ENCODE measurements at places on chromosomes 6 and 20.

GRCh38 chr6:44096612-44097011 is 30.6 kb downstream of the MRPL14 start:
- no peak for DNase-seq

DNA sequence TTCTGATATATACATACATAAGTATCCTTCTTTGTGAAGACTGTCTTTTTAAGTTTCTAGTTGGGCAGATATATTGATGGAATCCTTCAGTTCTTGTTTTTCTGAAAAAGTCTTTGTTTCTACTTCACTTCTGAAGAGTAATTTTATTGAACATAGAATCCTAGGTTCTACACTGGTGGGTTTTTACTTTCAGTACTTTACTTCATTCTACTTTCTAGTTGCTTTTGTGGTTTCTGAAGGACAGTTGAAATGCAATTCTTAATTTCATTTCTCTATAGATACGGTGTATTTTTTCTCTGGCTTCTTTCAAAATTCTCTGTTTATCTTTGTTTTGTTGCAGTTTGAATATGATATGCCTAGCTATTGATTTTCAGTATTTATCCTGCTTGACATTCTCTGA is 105.3 kb downstream of the HMGCLL1 start:
- DNase-seq = no peak

DNA sequence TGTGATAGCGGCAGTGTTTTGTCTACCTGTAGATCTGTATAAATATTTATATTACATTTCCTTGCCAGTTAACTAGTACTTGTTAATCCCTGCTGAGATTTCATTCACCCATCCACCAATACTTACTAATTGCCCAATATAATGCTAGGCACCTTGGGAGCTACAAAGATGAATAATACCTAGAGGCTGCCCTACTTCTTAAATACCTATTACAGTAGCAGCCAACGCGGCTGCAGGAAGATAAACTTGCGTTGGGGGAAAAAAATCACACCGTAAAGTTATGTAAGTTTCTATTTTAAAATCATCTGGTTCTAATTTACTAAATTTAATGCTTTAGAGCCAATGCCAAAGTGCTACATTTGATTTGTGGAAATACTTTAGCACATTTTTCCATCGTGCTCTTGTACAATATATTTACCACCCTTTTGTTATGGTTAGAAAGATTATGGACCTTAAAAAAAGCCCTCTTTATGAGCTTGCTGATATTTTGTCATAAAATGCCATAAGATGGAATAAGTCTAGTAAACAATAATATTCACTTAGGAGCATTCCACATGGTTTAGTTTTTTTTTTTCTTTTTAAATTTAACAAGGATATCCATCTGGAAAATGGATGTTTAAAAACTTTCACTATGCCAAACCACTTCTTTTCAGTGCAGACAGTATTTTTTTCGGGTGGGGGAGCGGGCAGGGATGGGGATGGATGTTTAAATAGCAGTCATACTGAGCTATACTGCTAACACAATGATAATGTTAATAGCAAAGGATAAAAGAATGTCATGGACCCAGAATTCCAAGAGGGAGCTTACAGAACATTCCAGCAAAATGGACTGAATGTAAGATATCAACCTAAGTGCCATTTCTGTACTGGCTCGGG is 13.2 kb upstream of the NEDD9 start:
- no peak for DNase-seq

GRCh38 chr6:93017213-93017612 is 402.1 kb downstream of the EPHA7 start:
- no peak for DNase-seq

- peak; percentile 1 for DNase-seq
Observed at GRCh38 chr6:34196116-34196832, 40.4 kb upstream of the HMGA1 start.

DNA sequence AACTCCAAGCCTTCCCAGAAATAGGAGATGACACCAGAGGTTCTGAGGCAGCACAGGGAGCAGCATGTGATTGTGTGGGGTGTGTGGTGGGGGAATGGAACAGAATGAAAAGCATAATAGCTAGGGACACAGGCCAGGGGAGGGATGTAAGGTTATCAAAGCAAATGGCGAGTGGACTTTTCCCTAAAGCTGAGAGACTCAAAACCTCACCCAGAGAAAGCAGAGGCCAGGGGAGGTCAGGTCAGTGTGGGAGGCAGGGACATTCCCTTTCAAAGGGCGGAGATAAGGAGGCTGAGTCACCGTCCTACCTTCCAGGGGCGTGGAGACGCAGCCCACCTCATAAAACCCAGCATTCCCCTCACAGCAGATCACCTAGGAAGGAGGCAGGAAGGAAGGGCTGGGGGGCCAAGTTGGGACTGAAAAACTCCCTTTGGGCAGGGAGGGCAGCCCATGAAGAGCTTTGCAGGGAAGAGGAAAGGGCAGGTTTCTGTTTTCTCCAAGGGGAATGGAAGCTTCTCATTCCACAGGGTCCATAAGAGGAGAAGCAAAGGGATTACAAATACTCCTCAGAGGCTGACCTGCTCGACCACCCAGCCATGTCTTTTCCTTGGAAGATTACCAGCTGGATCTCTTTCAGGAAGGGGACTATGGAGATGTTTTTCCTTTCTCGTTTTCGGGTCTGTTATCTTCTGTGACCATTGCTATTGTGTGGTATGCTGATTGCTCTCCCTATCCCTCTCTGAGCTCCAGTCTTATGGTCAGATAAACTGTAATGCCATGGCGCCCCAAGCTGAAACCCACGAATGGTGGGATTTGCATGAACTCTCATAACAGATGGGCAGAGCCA is 9.6 kb upstream of the LY6G5C start:
- no peak for DNase-seq

GRCh38 chr6:23505026-23505425 is 621.0 kb upstream of the NRSN1 start:
- no peak for DNase-seq

DNA sequence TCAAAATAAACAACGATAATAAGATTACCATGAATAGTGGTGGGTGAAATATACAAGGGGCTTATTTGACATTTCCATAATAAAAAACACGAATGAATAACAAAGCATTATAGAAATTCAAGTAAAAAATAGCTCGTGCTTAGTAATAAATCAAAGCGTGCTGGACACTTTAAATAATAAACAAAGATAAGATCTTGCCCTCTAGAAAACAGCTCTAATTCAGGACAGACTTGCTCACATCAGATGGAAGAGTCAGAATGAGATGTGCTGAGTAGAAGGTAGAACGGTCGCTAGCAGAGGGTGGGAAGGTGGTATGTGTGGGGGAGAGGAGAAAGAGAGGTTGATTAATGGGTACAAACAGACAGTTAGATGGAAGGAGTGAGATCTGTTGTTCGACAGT is 27.3 kb downstream of the PSMB1 start:
- no peak for DNase-seq

- DNase-seq = no peak
Observed at GRCh38 chr6:225907-226306, 66.4 kb upstream of the DUSP22 start.

DNA sequence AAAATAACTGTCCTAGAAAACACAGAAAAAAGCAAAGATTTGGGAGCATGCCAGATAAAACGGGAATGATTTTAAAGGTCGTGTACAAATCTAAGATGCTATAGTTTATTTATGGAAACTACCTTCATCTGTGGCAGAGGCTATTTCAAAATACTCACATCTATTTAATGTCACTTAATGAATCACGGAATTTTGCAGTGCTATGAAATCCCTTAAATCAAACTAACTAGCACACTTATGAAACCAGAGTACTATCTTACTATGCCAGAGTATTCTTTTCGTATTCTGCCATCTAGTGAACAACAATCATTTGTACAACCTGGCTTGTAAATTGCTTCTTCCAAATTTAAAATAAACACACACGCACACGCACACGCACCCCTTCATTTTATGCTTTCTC is 77.9 kb upstream of the BMP5 start:
- no peak for DNase-seq

- no peak for DNase-seq
Observed at GRCh38 chr20:41983159-41983558, 365.0 kb upstream of the CHD6 start.

GRCh38 chr20:57759724-57760123 is 49.9 kb upstream of the PMEPA1 start:
- no peak for DNase-seq

DNA sequence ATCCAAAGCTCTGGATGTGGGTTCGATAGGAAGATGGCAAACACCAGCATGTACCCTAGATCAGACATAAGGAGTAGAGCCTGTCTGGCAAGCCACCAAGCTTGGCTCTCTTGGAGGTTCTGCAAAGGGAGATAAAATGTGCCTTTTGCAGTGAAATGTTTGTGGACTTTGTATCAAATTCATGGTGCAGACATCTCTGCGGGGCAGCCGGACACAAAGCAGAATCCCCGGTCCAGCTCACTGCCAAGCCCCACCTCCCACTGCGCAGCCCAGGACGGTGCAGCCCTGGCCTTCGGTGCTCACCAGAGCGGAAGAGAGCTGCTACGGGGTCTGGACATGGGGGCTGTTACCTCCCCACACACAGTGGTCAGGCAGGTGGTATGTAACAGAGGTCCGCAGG is 333.6 kb upstream of the JARID2 start:
- no peak for DNase-seq

- DNase-seq = no peak
Observed at GRCh38 chr20:1853473-1853872, 41.7 kb upstream of the SIRPA start.

GRCh38 chr6:140017470-140017869 is 643.0 kb upstream of the CITED2 start:
- no peak for DNase-seq

- no peak for DNase-seq
Observed at GRCh38 chr20:58619864-58620431, 31.1 kb upstream of the STX16 start.

DNA sequence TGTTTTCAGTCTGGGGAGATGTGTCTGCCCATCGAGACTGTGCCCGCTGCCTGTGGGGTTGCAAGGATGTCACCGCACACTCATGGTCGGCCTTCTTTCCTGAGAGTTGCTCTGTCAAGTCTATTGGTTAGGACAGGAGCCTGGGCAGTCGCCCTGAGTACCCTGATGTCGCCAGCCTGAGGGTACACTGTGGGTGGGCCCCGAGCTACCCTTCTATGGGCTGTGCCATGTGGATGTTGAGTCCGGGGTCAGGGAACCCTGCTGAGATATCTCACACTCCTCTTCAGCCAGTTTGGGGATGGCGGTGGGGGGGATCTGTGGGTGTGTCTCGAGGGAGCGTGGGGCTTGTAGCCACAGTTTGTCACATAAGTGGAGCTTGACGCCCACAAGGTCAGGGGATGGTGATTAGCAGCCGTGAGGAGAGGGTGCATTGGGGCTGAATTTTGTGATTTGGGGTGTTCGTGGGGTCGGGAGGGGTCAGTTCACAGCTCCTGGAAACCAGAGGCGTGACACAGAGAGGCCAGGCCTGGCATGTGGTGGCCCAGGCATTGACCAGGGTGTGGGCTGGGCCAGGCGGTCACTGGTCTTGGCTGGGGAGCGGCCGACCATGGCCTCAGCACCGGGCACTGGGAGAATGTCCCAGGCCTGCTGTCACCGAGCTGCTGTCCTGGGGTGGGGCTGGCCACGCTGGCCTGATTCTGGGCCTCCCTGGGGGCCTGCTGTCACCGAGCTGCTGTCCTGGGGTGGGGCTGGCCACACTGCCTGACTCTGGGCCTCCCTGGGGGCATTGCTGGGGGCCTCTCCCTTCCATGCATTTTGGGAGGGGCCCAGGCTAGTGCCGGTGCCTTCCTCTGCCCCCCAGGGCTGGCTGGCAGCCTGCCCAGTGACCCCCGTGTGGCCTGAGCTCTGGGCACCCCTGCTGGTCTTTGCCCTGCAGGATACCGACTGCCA is 1.6 kb upstream of the NPBWR2 start:
- DNase-seq = no peak

DNA sequence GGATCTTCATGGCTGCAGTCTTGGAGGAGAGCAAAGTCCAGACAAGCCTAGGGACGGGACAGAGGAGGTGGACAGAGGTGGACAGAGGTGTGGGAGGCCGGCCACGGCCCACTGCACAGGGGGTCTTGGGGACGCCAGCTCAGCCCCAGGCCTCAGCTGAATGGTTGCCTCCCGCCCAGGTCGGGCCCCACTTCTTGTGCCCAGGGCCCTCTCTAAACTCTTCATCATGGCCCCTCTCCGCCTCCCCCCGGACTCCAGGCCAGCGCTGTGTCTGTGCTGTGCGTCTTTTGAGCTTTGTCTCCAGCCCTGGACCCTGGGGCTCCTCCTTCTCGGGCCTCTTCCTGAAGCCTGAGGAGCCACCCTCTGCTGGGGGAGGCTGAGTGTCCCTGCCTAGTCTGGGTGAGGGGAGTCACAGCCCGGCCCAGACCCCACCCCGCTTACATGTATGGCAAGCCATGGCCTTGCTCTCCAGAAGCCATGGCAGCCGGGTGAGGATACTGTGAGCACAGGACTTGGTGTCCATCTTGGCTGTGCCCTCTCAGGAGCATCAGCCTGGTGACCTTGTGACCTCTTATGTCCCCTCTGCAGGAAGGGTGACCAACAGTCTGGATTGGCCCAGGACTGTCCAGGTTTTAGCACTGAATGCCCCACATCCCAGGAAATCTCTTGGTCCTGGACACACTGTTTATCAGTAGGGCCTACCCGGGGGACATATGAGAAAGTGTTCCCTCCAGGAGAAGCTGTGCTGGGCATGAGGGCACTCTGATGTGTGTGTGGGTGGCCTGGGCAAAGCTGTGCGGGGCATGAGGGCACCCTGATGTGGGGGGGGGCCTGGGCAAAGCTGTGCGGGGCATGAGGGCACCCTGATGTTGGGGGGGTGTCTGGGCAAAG is 9.4 kb upstream of the NPBWR2 start:
- DNase-seq = no peak

DNA sequence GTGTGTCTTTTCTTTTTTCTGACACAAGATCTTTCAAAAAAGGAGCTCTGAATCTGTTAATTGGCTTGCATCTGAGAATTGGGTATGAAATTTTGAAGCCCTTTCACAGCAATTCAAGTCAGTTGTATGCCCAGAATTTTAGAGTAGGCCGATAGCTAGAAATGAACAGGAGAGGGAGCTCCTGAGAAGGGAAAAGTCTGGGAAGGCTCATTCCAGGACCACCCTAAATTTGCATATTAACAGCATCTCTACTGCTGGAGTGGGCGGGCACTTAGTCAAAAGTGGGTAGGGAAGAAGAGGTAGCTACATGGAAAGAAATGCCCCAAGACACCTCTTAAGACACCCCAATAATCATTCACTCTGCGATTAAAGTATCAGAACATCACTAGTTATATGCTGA is 928.3 kb downstream of the TBC1D32 start:
- DNase-seq = no peak

- no peak for DNase-seq
Observed at GRCh38 chr6:30216096-30216495, 2.9 kb upstream of the TRIM26 start.
